ENCODE measurements at places on chromosomes 5 and 9. TPM values are rescaled to one million over a fixed set of nuclear protein-coding genes. Genes with fewer than 3 reads are reported as not detected.

- DNase-seq: no peak
Measured at GRCh38 chr5:87129046-87129445, 138.6 kb upstream of the RASA1 start.

DNA sequence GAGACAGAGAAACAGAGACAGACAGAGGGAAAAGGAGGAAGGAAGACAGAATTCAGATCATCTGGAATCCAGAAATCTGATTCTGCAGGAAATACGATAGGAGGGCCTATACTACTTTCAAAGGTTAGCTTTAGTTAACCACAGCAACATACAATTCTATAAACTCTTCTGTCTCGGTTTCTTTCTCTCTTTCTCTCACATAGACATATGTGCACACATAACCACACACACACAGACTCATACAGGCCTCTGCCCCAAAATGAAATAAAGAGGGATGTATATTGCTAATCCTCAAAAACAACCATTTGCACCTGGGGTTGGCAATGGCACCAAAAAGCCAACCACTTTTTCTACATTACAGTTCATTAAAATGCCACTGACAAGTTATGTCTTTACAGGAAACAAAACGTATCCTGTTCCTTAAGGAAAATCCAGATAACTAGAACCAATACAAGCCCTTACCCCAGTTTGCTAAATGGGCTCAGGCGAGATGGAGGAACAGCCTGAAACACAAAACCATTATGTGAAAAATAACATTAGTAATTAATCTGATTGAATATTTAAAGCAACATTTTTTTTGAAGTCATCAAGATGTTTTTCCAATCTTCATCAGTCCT is 372.3 kb upstream of the CCNH start:
- DNase-seq: no peak

CCDC69 gene
- total RNA-seq: 118 TPM

TRIM7 gene
- 1.4 TPM for total RNA-seq

- DNase-seq: no peak
Measured at GRCh38 chr5:1299511-1299850, 4.6 kb upstream of the TERT start.

DNA sequence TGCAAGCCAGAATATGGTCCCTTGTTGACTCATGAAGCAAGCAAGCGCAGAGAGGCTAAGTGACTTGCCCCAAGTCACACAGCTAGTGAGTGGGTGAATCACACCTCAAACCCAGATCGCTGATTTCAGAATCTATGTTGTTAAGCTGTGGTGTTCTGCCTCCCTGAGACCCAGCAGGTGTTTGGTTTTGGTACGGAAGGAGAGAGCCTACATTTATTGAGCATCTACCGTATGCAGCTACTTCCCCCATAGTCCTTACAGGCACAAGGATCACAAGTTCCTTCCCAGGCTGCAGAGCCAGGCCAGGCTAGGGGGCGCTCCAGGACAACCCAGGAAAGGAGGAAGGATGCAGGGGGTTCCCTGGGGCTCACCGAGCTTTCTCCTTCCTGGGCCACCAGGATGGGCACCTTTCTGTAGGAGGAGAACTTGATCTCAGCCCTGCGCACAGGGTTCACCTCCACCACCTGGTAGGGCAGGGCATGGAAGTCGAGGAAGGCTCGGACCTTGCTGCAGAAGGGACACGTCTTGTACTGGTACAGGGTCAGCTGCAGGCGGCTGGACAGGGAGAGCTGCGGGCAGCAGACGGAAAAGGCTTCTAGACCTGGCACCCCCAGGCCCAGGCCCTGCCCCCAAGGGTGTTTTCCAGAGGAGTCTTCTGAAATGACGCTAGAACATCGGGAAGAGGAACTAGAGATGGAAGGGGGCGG is 2.5 kb downstream of the PTGES2 start:
- peak; percentile 68 for DNase-seq

- no peak for DNase-seq
Measured at GRCh38 chr9:87622098-87622497, 103.8 kb upstream of the CTSL start.

DNA sequence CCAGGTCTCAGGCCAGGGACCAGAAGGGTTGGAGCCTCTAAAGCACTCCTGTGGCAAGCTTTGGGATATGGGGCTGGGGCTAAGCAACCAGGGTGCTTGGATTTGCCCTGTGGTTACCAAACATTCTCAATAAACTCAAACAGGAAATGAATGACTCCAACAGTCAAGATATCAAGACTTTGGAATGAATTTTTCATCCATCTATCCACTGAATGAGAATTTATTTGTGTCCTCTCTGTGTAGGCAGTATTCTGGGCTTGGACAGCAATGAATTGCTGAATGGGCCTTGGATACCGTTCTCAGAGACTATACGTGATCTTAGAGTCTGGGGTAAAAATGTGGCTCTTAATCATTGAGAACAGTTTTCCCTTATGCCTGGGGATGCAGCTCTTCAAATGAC is 212.5 kb downstream of the DAB2IP start:
- no peak for DNase-seq

GRCh38 chr9:137176302-137177182 is 4.7 kb upstream of the TMEM210 start:
- no peak for DNase-seq

SCGB3A2 gene
- not detected for total RNA-seq

OR1N1 gene
- total RNA-seq: not detected

FOXD4 gene
- total RNA-seq: not detected

- DNase-seq: no peak
Measured at GRCh38 chr5:135245521-135246499, 153.2 kb downstream of the MACROH2A1 start.

- DNase-seq: no peak
Measured at GRCh38 chr5:147803926-147804325, 21.4 kb upstream of the JAKMIP2 start.

DNA sequence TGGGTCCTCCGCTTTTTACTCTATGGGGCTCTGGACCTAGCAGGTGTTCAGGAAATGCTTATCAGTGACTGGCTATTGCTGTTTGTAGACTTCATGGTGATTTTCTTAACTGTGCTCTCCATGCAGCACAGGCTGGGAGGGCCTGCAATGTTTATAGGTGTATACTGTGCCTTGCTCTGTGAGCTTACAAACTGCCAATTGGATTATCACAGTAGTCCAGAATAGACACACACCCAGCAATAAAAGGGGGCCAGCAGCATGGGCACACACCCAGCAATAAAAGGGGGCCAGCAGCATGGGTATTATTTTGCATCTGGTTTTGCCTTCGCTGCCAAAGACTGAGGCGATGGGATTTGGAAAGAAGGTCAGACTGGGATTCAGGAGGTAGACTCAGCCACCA is 100.0 kb downstream of the CRB2 start:
- DNase-seq: no peak

- no peak for DNase-seq
Measured at GRCh38 chr5:137794863-137795262, 40.7 kb upstream of the HNRNPA0 start.

KLF9 gene
- total RNA-seq: 110 TPM

KIF12 gene
- not detected for total RNA-seq

FGF1 gene
- 26.9 TPM for total RNA-seq

EIF4E1B gene
- not detected for total RNA-seq

All from omental fat pad (tissue), 4 donors.